ENCODE measurements at places on chromosomes 5 and 9. TPM values are rescaled to one million over a fixed set of nuclear protein-coding genes. Genes with fewer than 3 reads are reported as not detected.

SETD9 gene
- 10.4 TPM for total RNA-seq

ADGRD2 gene
- total RNA-seq = not detected

IL5 gene
- total RNA-seq = not detected

GMCL2 gene
- total RNA-seq = not detected

PCDHA1 gene
- total RNA-seq = not detected

PTPN3 gene
- total RNA-seq = 8.5 TPM

SLC25A2 gene
- not detected for total RNA-seq

RFESD gene
- total RNA-seq = 0.81 TPM

NRG2 gene
- 0.05 TPM for total RNA-seq

ZNF883 gene
- total RNA-seq = 1.8 TPM

GFI1B gene
- total RNA-seq = not detected

SLC6A7 gene
- not detected for total RNA-seq

SV2C gene
- total RNA-seq = not detected

LCN15 gene
- total RNA-seq = not detected

RAD50 gene
- total RNA-seq = 30.0 TPM

Measured in cardiac ventricle fibroblast (primary cell).